Stimulated activated CD4-positive, alpha-beta T cell treated with anti-CD3 and anti-CD28 coated beads, Interleukin-15, amount 100 ng/mL, for 1 hour (primary cell): ENCODE measurements at places on chromosomes 5 and 9.

DNA sequence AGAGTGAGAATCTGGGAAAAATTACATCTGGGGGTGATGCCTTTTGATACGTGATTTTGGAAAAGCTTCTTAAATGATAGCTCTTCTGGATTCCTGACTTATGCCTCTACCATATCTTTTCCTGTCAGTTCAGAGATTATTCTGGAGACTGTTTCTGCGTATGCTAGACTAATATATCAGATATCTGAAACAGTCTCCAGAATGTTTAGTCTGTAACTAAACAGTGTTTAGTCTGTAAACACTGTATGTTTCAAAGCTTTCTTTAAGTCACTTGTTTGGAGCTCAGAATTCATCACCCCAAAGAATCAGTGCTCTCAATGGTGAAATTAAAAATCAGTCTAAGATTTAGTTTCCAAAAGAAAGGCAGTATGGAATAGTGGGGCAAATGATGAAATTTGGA, 19.7 kb downstream of the C9orf85 start:
- DNase-seq, result no peak

DNA sequence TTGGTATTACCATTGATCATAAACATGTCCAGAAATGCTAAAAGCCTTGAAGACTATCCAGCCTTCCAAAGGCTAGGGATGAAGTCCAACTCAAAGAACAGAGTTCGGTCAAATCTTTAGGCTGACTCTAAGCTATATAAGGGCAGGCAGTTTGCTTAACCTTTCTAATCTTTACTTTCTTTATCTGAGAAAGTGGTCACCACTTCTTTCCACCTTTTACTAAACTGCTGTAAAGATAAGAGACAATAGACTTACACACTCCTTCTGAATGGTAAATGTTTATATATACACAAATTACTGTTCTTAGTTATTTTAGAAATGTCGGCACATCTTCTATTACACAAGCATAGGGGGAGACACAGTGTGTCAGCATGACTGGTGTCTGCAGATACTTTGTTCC, 100.4 kb downstream of the NREP start:
- DNase-seq, result no peak

DNA sequence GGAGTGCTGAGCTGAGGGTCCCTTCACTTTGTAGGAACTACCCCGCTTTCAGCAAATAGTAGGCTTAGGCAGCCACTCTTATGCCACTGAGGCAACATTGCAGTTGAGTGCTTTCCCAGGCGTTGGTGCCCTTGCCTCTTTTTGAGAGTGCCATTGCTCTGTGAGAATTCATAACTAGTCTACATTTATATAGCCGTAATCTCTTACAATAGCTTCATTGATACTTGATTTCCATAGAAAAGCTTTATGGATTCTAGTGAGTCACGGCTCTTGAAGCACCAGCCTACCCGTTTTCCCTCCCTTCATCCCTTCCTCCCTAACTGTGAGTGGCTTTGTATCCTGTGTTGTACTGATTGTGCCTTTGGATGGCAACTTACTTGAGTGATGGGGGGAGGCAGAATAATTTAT, 283.9 kb downstream of the AOPEP start:
- no peak for DNase-seq

DNA sequence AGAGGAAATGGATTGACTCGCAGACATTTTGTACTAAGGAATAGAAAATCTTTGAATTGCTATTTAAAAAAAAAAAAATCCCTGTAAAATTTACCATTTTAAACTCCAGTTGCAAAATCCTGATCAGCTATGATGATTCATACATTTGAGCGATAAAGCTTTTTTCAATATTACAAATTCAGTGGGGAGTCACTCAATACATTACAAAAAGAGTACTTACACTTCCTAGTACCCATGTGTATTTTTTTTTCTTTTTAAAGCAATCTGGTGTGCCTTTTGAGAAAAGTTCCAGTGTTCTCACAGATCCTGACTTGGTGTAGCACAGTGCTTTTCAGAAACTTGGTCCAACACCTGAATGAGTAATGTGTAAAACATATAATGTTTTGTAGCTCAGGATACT, 54.3 kb downstream of the PIK3R1 start:
- DNase-seq, result no peak

DNA sequence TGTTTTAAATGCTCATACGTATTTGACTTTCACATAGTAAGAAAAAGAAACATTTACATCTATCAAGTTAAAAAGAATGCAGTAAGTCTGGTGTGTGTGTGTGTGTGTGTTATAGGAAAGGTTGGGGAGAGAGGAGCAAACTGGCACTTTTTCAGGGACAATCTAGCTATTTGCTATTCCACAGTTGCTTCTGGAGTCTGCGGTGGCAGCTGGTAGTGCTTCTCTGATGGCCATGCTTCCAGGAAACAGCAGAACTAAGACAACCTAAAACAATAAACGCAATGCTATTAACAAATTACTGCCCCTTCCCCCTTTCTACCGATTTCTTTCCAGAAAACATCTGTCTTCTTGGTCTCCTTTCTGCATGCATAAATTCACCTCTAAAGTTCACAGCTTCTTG, 70.0 kb upstream of the CDH10 start:
- no peak for DNase-seq

GRCh38 chr9:122551371-122551770, 1.5 kb upstream of the OR1N2 start:
- DNase-seq, result no peak
